ENCODE measurements at places on chromosomes 4 and X.

DNA sequence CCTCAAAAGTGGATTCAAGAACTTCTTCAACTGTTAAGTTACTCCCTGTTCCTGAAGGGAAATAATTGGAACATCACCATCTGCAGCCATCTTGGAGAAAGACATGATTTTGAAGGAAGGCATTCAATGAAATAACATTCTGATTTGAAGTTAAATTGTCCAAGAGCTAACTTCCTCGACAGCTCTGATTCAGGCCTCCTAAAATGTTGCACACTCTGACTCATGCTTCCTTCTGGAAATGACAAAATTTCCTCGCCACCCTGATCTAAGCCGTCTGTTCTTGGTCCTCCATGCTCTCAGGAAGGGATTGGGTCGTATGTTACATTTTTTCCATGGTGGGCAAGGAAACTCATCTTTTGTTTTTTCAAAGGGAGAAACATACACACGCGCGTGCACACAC lies 496.9 kb upstream of the DIPK2B start:
- DNase-seq, result no peak

DNA sequence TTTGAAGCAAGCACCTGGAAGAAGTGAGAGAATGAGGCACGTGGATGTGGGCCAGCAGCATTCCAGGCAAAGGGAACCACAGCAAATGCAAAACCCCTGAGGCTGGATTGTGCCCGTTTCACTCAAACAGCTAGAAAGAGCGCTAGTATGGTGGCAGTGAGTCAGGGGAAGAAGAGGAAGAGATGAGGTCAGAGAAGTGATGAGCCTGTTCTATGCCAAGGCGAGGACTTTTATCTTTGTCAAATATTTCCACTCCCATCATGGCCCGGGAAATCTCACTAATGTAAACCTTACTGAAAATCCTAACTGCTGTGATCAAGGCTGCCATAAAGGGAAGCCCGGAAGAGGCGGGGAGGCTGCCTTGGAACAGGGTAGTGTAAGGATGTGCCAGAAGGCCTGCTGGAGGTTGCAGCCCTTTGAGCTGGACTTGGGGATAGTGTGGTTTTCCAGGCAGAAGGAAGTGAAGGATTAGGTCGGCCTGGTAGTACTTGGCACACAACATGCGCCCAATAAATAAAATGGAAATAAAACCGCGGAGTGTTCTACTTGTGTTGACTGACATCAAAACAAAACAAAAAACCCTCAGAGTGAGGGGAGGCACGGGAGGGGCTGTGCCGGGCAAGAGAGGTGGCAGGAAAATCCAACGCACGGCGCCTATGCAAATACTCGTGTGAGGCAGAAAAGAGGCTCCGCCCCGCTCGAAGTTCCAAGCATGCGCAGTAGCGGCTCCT lies 1.2 kb upstream of the CDK16 start:
- no peak for DNase-seq

- no peak for DNase-seq
Observed at GRCh38 chr4:54173281-54173912, 55.7 kb upstream of the PDGFRA start.

DNA sequence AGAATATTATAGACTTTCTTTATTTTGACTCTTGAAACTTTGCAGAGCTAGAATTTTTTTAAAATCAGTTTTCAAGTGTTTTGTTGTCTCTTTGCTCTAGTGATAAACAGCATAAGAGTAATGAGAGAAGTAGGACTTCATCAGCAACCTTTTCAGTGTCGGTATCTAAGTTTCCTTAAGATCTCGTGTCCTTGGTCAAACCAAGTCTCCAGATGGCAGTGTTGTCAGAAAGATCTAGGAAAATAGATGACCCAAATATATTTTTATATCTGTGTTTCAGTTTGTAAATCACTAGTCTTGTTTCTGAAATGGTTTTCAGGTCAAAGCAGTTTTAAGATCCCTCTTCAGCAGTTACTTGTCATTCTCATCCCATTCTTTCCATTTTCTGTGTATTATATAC lies 438.3 kb downstream of the RAPGEF2 start:
- DNase-seq, result no peak

DNA sequence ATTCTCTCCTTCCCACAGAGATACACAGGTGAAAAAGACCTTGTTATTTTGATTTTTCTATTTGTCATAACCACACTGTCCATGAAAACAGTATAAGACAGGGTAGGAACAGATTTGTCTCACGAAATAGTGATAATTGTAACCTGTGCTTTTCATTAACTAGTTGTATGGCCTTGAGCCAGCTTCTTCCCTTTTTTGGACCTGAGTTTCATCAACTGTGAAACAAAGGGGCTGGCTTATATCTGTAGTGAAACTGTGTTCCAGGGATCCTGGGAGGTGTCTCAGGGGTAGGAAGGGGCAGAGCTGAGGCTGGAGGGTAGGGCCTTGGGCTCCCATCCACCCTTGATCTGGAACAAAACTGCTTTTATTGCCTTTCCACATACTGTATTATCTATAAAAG lies 50.9 kb downstream of the MED28 start:
- no peak for DNase-seq

DNA sequence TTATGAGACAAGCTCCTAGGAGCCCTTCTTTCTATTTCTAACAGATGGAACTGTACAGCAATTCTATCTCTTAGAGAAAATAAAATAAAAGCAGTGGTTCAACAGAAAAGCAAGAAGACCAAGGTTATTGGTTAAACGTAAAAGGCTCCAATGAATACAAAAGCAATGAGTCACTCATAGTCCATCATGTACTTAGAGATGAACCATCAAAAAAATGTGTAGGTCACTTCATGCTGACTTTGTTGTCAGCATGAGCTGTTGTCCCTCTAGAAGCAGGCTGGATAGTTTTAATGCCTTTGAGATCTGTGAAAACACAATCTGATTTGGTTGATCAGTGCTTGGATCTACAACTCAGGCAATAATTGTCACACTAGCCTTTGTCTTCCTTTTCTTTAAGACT lies 378.6 kb upstream of the ANXA10 start:
- DNase-seq, result no peak

GRCh38 chrX:23202326-23202725 lies 132.3 kb upstream of the PTCHD1 start:
- no peak for DNase-seq

- peak; percentile 55 for DNase-seq
Observed at GRCh38 chr4:24475756-24476155, 108.6 kb downstream of the DHX15 start.

GRCh38 chr4:106898621-106899230 lies 137.4 kb downstream of the DKK2 start:
- no peak for DNase-seq

DNA sequence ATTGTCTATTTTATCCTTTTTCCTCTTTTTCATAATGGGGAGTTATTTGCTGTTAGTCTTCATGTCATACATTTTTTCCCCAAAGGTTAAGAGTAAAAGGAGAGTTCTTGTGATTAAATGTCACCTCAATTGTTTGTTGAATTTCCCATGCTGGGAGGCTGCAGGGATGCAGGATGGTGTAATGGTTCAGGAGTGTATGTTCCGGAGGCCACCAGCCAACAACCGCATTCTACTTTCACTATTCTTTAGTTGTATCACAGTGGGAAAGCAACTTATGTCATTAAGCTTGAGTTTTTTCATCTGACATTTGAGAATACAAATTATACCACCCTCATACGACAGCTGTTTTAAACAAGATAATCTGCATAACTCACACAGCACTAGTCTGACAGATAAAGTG lies 15.4 kb downstream of the AFP start:
- no peak for DNase-seq

DNA sequence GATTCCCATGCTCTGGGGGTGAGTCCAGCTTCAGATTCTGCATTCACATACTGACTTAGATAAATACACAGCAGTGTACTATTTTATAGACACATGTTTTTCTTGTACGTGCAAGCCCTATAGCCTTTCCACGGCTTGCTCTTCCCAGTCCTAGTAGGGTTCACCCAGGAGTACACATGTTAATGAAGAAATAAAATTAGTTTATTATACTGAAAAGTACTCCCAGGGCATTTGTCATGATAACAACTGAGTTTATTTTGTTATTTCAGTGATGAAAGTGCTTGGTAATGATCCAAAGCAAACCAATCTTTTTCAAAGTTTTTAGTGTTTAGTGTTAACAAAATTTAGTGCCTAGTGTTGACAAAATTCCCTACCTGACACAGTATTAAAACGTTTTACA lies 21.3 kb downstream of the MAPK10 start:
- DNase-seq, result no peak

- DNase-seq, result no peak
Observed at GRCh38 chr4:165326831-165327210, 648 bp upstream of the MSMO1 start.
